ENCODE measurements at places on chromosomes 13 and 19. TPM values are rescaled to one million over a fixed set of nuclear protein-coding genes. Genes with fewer than 3 reads are reported as not detected.

The PSG3 gene
- total RNA-seq = not detected

- no peak for DNase-seq
These were observed 43.1 kb downstream of the RFXAP start for GRCh38 chr13:36862002-36862685.

DNA sequence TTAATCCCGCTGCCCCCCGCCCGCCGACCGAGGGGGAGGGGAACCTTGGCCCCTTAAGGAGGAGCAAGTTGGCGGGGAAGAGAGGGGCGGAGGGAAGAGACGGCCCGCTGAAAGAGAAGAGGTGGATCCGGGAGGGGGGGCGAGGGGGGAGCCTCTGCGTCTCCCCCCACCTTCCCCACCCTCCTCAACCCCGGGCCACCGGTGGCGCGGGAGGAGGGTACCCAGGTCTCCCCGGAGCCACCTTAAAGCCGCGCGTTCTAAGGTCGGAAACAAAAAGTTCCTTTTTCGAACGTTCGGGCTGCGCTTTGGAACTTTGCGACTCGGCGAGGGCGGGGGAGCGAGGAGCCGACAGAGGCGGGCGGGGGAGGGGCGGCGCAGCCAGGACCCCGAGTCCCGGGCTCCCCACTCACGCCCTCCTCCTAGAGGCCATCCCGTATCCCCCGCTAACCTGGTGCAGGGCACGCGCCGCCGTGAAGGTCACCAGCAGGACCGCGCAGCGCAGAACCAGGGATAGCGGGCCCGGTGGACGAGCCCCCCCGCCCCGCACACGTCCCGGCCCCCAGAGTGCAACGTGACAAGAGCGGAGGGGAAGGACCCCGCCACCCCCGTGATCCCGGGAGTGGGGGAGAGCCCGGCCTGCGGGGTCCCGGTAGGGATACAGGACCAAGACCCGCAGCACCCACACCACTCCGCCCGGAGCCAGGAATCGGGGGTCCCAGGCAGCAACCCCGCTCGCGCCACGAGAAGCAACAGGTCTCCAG lies 659 bp downstream of the ERF start:
- peak; percentile 80 for DNase-seq

DNA sequence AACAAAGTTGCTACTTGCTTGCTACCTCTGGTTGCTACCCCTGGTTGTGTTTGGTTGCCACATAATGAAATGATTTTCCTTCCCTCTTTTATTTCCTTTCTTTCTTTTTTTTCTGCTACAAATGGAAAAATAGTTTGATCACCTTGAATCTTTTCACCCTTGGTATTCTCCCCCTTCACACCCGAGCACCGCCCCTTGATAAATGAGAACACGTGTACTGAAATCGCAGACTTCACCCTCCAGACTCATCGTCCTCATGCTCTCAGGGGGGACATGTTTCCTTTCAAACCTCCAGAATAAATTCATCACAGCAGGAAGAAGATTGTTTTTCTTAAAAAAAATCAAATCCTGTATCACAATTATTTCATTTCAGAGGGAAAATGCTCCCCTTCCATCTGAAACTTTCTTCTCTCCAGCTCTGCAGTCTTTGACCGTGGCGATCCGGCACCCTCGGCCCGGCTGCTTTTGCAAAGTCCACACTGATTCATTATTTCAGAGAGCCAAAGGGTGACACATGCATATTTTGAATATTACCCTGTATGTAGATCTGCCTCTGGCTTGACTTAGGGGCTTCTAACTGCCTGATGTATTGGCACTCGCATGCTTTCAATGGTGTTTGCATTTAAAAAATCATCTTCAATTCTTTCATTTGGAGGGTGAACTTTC lies 222.6 kb upstream of the MAB21L1 start:
- no peak for DNase-seq

DNA sequence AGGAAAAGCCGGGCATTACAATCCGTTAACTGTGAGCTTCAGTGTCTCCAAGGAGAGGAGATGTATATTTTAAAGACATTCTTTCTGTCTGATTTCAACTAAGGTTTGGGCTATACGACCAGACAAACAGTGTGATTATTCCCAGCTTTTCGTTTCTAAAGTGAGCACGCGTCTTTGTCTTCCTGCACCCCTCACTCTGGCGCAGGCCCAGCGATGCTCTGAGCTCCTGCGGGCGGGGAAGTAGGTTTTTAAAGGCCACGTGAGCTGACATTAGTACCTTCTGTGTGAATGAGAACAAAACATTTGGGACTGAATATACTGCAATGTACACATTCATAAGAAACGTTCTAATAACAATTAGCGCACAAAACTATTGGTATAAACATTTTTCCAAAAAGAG lies 15.3 kb upstream of the RANBP3 start:
- DNase-seq = no peak

DNA sequence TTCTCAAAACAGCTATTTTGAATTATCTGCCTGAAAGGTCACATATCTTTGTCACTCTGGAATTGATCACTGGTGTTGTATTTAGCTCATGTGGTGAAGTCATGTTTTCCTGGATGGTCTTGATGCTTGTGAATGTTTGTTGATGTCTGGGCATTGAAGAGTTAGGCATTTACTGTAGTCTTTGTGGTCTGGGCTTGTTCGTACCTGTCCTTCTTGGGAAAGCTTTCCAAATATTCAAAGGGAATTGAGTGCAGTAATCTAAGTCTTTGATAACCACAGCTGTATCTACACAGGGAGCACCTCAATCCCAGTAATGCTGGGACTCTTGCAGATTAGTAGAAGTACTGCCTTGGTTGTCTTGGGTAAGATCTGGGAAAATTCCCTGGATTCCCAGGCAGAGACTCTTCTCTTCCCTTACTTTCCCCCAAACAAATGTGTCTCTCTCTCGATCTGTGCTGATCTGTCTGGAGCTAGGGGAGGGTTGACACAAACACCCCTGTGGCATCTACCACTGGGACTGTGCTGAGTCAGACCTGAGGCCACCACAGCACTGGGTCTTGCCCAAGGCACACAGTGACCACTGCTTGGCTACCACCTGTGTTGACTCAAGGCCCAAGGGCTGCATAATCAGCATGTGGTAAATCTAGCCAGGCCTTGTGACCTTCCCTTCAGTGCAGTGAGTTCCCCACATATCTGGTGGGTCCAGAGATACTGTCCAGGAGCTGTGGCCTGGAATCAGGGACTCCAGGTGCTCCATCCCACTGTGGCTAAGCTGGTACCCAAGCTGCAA lies 5.5 kb upstream of the CYP4F3 start:
- DNase-seq = no peak

All from WTC11 (cell line).